ENCODE measurements at places on chromosomes 6 and 20.

- DNase-seq = peak; percentile 68
These were observed 15.7 kb downstream of the ATP9A start for GRCh38 chr20:51752343-51752951.

- DNase-seq = no peak
These were observed 127.0 kb downstream of the SGK1 start for GRCh38 chr6:134190883-134191282.

DNA sequence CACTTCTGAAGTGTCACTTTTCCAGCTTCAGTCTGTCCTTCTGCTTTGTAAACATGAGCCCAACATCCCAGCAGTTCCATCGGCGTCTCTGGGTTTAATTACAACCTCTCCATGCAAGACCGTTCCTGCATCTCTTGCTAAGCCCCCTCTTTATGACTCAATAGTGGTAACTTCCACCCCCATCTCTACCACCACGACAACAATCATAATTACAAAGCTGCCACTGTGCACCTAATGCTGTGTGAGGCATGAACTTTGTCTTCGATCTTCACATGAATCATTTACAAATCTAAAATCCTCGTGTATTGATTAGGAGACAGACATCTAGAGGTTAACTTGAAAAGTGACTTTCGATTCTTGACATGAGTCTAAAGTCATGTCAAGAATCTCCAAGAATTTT lies 4.9 kb upstream of the CCR6 start:
- no peak for DNase-seq

DNA sequence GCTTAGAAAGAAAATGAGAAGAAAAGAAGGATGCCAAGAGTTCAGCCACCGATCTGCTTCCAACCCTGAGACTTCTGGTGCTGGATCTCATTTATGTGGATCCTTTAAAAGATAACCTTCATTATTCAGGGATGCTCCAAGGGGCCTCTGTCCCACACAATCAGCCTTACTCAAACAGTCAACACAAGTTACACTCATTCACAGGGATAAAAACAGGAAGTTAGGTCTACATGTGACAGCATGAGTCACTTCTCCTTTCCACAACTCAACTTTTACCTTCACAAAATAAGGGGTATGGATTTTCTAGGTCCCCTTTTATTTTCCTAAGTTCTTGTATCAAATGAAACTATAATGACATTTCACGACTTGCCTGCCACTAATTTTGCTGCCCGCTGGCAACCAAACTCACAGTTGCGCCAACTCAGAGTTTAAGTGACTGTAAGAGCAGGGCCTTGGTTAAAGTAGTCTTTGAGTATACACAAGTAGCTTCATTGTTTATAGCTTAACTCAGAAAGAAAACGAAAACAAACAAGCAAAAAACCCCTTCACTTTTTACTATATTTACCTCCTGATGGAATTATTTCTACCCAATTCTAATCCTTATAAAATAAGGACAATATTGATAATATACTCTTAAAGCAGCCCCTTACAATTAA lies 278.8 kb upstream of the RUNX2 start:
- no peak for DNase-seq

- DNase-seq = no peak
These were observed 519.6 kb downstream of the DOK5 start for GRCh38 chr20:54995011-54995410.

GRCh38 chr6:113425977-113426660 lies 431.0 kb upstream of the MARCKS start:
- no peak for DNase-seq

DNA sequence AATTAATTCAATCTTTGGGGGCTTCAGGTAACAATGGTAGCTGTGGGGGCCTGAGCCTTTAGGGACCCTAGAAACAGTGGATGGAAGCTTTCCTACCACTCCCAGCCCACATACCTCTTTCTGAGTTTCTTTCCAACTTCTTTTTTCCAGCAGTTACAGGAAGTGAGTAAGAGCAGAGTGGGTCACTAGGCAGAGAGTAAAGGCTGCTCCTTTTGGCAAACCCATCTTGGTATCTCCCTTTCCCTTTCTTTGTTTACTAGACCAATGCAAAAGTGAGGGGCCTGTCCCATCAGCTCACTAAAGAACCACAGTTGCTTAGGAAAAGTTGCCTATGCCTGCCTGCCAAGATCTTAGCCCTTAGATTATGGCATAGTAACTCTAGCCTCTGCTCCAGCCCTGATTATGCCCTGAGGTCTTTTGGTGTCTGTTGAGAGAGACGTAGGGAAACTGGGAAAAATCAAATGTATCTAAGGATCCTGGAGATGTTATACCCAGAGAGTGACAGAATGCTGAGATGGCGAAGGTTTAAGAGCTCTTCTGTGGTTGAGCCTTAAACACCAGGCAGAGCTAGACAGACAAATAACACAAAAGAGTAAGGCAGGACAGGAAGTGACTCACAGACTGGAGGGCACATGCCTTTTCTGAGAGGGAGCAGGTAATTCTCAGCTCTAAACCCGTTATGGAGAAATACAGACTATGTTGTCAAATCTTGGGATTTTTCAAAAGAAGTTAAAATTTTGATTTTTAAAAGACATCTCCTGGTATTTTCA lies 31.3 kb downstream of the TRMT6 start:
- DNase-seq = peak; percentile 16

- no peak for DNase-seq
These were observed 31.4 kb downstream of the RALGAPA2 start for GRCh38 chr20:20680991-20681508.

DNA sequence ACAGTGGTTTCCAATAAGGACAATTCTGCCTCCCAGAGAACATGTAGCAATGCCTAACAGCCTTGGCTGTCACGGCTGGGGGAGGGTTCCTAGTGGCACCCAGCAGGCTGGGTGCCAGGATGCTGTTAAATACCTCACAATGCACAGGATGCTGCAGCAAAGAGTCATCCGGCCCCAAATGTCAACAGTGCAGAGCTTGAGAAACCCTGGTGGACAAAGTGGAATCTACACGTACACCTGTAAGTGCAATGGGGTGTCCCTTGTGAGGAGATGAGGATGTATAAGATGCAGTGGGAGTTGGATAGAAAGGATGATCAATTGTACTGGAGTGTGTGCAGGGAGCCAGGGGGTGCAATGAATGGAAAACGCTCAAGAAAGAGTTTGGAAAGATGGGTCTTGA lies 142.4 kb downstream of the FNDC1 start:
- DNase-seq = no peak

DNA sequence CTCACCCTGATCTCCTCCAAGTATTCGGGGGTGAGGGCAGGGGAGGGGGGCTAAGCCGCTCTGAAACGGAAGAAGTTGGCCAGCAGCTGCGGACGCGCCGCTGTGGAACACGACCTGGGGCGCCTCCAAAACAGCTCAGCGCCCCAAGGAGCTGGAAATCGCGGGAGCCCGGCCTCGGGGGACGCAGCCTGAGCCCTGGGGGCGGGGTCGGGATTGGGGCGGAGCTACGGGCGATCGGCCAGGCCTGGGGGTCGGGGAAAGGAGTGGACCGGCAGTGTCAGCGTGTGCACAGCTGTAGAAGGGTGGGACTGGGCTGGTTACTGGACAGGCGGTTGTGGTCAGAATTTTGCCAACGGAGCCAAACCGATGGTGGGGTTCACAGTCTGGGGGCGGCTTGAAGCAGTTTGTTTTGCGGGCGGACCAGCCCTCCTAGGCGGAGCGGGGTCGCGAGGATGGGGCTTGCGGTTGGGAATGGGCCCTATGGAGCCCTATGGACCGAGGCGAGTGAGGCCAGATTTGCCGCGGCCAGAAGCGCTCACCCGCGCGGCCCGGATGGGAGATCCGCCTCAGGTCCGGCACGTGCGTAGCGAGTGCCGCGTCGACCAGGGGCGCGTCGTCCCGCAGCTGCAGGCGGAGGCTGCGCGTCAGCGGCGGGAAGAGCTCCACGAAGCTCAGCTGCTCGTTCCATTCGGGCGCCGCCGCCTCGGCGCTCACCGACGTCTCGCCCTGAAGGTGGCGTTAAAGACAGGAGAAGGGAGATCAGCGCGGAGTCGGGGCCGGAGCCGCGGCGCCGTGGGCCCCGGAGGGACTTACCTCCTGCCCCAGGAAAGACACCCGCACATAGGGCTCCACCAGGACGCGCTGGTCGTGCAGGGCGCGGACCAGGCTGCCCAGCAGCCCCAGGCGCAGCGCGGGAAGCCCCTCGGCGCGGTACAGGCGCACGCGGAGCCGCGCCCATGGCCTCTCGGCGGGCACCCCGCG lies 14.3 kb upstream of the SPAG4 start:
- DNase-seq = peak; percentile 72

DNA sequence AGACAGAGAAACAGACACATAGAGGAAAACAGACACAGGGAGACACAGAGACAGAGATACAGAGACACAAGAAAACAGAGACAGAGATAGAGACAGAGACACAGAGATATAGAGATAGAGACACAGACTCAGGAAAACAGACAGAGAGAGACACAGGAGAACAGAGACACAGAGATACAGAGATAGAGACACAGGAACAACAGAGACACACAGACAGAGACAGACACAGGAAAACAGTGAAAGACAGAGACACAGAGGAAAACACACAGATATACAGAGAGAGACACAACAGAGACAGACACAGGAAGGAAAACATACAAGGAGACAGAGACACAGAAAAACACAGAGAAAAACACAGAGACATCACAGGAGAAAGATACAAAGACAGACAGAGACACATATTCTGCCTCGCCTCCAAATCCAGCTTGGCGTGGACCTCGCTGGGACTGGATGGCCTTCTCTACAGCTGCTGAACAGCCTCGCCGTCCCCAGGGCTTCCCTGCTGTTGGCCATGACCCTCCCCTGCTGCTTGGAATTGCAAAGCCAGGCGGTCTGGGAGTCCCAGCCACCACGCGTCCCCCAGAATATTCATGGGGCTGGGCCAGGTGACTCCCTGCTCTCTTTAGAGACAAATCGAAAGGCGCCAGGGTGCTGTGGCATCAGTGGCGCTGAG lies 36.8 kb downstream of the NTSR1 start:
- DNase-seq = no peak

DNA sequence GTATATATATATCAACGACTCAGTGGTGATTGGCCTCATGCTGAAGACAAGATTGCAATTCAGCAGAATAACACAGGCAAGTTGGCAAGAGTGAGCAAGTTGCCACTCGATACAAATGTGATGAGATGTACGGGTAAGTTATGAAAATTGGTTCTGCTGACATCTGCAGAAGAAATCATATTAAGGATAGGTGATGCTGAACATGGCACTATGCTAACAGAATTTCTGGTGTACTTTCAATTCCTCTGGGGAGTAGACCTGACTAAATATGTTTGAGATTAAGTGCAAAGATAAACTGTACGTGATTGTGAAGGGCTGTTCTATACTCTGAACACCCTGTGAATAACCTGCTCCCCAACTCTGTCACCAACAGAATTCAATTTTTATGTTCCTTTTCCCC lies 758.2 kb downstream of the TBC1D32 start:
- DNase-seq = no peak

GRCh38 chr6:133787859-133788505 lies 100.9 kb upstream of the TCF21 start:
- no peak for DNase-seq
